Activated gamma-delta T cell treated with Interleukin-2 at 50 U/mL for 16 hours (primary cell): ENCODE measurements at places on chromosomes 7 and 10.

DNA sequence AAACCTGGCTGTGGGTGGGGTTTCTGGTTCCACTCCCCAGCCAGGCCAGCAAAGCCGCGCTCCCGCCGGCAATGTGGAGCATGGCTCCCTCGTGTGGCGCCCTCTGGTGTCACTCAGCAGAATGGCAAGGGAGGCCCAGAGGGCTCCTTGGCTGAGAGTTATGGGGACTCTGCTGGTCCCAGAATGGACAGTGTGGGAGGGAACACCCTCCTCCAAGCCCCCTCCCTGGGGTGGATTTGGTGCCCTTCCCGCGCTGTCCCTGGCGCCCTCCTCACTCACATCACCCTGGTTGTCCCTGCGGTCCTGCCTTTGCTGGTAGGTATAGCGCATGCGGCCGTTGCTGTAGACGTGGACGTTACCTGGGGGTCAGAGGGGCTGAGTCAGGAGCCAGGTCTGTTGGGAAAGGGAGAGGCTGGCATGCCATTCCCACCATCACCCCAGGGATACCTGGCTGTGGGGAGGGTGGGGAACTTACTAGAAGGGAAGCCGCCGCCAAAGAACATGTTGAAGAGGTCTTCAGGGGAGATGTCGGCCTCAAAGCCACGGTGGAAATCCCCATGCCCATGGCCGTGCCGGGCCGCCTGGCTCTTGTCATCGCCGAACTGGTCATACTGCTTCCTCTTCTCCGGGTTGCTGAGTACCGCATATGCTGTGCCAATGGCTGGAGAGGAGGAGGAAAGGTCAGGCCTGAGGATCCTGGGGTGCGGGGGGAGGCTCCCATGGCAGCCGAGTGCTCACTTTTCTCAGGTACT lies 14.0 kb downstream of the DNAJB12 start:
- DNase-seq, result peak; percentile 73

- DNase-seq, result no peak
Measured at GRCh38 chr7:116675812-116676355, 3.9 kb downstream of the MET start.

GRCh38 chr7:149865437-149865836 lies 8.3 kb upstream of the ATP6V0E2 start:
- DNase-seq, result peak; percentile 60

GRCh38 chr7:22725585-22725984 lies 1.4 kb upstream of the IL6 start:
- DNase-seq, result no peak

DNA sequence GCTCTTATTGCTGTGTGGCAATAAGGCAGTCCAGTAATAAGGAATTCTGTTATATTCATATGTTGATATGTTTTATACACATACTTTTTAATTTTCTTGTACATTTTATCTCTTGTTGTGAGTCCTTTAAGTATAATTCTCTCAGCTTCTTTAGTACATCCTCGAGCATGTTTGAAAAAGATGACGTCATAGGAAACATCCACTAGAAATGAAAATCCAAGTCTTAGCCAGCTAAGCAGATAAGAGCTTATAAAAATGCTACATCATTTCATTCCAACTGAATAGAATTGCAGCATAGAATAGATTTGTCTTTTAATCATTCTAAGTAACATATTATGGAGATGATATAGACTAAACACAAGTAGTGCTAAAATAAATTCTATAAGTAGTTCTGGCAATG lies 283.7 kb upstream of the FZD1 start:
- no peak for DNase-seq

GRCh38 chr7:92297736-92298135 lies 52.0 kb downstream of the ANKIB1 start:
- DNase-seq, result no peak

GRCh38 chr10:101960879-101961395 lies 95.0 kb downstream of the ARMH3 start:
- DNase-seq, result no peak

GRCh38 chr10:51886438-51887068 lies 187.2 kb upstream of the CSTF2T start:
- no peak for DNase-seq

GRCh38 chr10:13450069-13450468 lies 78.7 kb downstream of the BEND7 start:
- DNase-seq, result no peak
